ENCODE measurements at places on chromosomes 5 and 9.

DNA sequence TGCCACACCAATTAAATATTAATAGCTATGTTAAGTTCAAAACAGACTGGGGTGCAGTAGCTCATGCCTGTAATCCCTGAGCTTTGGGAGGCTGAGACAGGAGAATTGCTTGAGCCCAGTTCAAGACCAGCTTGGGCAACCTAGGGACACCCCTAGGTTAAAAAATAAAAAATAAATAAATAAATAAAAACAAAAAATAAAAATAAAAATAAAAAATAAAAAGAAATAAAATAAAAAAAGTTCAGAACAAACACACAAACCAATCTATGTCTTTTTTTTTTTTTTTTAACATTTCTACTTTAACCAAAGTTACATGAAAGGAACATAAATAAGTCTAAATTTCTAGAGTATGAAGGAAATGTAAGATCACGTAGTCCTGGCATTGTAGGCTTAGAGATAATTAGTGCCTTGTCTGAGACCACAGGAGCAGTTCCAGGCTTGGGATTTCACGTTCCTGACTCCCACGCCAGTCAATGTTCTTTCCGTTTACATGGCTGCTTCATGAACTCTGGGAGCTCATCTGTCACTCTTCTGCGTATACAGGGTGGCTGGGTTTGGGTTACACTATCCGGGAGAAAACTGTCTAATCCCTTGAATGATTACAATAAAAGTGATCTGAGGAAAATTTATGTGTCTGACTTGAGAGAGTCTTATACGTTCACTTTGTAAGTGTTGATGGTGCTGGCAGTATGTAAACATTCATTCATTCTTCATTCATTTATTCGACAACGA is 85.2 kb downstream of the KIAA1958 start:
- no peak for DNase-seq

- no peak for DNase-seq
Measured at GRCh38 chr5:138699482-138699881, 53.7 kb upstream of the CTNNA1 start.

DNA sequence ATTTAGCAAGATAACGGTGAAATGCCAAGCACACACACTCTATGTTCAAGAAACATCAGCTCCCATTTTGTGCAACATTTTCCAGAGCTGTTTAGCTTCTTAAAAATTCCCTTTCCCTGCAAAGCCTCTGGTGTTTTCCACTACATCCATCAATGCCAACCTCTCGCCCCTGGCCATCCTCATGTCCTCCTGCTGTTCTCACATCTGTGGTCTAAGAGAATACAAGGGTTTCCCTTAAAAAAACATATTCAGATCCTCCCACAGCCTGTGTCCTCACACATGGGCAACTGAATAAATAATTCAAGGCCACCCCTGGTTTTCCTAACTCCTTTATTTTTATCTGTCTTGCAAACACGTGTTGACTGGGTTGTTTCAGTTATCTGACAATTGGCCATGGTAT is 70.3 kb downstream of the PAPPA start:
- no peak for DNase-seq

DNA sequence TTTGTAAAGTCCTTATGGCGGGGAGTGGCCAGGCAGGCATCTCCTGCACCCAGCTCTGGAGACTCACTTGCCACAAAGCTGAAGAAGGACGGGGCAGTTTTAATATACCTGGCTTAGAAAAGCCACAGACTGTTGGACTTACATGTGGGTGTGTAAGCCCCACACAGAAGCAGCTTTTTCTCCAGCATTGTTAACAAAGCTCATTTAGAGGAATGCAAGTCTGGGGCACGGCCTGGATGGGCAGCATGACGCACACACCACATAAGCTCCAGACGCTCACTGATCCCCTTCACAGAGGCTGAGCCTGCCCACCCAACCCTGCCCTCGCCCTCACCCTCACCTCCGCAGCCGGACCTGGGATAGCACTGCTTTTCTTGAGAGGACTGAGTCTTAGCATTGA is 58.0 kb upstream of the PDE8B start:
- DNase-seq: no peak

GRCh38 chr9:2610985-2611384 is 10.6 kb upstream of the VLDLR start:
- no peak for DNase-seq

DNA sequence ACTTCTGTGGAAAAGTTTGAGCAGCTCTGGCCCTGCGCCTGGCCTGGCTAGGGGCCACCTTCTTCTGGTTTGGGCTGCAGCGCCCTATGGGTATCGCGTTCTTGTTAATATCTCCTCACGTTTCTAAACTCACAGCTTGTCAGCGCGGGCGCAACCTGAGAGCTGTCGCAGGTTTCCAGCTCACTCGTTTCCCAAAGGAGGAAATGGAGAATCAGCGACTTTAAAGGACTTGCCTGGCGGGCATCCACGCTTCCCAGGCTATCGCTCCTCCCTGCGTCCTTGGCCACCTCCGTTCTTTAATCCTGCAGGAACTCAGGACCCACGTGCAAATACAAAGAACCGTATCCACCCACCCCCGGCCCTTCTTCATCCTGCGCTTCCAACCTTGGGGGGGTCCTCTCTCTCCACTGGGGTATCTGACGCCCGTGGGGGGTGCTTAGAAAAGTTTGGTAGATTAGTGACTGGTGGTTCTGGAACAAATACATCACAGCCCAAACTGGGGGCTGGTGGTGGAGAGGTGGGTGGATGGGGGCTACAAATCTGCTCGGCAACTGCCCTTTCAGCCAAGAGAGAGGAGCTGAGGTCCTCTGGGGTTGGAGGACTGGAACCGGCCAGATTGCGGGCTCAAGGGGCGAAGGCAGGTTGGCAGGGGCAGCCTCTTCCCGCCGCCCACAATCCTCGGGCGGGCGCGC is 578 bp upstream of the PSAT1 start:
- DNase-seq: no peak

DNA sequence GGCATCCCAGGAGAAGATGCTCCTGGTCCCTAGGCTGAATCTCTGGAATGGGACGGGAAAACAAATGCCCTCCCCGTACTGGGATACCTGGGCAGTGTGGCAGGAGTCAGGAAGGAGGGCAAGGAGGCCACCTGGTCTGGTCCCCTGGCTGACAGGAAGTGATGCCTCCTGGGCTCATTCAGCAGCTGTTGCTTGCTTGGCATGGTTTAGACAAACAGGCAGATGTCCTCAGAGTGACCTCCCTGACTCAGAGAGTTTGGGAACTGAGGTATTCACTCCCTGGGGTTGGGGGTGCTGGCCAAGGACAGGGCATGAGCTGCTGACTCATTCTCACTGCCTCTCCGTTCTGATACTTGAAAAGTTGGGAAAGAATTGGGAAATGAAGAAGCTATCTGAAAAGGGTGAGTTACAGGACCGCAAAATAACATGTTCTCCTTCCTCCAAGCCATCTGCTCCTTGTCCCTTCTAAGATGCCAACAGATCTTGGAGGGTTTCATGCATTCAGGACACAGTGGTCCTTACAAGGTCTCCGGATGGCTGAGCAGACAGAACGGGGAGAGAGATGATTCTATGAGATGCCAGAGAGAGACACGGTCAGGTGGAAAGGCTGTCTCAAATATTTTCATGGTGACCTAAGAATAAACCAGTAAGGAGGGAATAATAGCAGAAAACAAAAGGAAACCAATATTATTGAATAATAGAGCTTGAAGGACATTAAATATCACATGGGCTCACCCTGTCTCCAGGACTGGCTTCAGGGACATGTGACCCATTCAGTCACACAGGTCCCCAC is 534.5 kb downstream of the BNC2 start:
- DNase-seq: no peak

DNA sequence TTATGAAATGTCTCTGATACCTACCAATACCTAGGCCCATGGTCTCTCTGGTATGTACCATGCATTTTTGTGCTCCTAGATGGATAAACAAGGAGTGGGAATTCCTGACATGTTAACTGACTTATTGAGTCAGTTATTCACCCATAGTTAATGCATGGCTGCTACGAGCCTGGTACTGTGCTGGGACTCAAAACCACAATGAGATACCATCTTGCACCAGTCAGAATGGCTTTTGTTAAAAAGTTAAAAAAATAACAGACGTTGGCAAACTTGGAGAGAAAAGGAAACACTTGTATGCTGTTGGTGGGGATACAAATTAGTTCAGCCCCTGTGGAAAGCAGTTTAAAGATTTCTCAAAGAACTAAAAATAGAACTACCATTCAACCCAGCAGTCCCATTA is 293.8 kb downstream of the OSTF1 start:
- no peak for DNase-seq

GRCh38 chr5:111792471-111793058 is 35.6 kb upstream of the NREP start:
- no peak for DNase-seq

GRCh38 chr5:113214606-113215323 is 220.0 kb downstream of the TSSK1B start:
- no peak for DNase-seq

DNA sequence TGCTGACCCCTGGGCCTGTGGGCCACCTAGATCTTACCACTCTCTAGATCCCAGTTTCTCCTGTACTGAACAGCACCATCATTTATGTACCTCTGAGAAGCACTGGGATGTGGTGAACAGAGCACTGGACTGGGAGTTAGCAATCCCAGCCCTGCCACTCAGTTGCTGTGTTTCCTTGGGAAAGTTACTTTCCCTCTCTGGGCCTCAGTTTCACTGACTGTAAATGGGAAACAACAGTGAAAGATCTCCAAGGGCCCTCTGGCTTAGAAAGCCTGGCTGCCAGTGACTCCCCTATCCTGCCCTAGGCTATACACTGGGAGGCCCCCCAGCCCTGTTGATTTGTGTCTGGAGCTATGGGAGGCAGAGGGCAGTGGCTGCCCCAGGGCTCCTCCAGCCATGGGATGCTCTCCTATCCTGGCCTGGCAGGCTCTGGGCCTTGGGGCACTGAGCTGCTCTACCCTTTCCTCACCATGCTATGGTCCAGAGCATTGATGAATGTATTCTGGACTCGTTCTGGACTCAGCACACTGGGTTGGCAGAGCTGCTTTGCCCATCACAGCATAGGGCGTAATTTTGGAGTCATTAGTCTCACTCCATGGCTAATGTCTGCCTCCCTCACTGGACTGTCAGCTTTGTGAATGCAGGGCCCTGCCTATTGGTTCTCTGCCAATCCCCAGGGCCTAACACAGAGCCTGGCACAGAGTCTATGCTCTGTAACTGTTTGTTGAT is 99.3 kb downstream of the RGS3 start:
- DNase-seq: no peak

- DNase-seq: no peak
Measured at GRCh38 chr9:14341437-14342122, 27.6 kb upstream of the NFIB start.

All from T-helper 2 cell (primary cell).